ENCODE measurements at places on chromosomes 12 and 14. TPM values are rescaled to one million over a fixed set of nuclear protein-coding genes. Genes with fewer than 3 reads are reported as not detected.

SMCO2 gene
- not detected for polyA plus RNA-seq

CCDC197 gene
- not detected for polyA plus RNA-seq

FERMT2 gene
- polyA plus RNA-seq = 101 TPM

PROX2 gene
- 2.3 TPM for polyA plus RNA-seq

DNA sequence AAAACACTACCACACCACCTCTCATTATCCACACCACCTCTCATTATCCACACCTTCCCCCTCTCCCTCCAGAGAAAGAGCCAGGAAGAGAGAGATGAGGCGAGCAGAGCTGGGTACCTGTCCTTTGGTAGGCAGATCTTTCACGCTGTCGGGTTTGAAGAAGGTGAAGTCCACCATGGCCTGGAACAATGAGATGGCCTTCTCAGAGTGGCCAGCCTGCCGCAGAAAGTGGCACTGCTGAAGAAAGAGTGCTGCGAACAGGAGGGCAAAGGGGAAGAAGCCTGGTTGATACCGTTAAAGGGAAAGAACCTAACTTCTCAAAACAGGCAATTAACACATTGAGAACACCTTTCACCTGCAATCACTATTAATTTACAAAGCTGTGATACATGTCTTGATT, 30.6 kb downstream of the NRDE2 start:
- DNase-seq = no peak

GRCh38 chr12:76698966-76699365, 64.9 kb upstream of the ZDHHC17 start:
- DNase-seq = no peak

DNA sequence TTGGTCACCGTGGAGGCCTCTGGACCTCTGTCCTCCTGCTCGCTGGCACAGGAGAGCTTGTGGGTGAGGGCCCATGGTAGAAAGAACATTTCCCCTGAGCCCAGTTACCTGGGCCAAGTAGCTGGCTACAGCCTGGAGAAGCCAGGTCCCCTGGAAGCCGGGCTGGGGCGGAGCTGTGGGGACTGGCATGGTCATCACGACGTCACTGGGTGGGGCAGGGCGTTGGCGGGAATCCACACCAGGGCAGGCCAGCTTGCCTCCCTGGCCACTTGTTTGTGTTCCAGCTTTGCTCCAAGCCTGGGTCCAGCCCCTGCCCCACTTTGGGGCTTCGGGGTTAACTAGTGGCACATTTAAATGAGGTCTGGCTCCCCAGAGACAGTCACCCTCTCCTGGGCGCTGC, 35.0 kb upstream of the SLC24A4 start:
- no peak for DNase-seq

DNA sequence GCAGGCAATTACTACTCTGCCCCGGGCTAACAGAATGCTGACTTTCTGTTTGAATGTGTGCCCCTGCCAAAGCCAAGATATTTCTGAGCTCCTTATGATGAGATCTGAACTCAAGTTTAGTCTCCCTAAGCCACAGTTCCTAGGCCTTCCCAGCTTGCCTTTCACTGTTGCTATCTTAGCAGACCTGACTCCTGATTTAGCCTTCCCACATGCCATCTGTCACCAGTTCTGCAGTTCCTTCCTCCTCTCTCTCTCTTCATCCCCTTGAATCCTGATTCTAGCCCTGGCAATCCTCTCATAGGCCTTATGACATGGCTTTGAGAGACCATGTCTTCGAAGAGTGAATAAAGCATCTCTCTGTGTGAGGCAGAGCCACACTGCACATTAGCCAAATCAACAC, 12.5 kb upstream of the SAMD4A start:
- no peak for DNase-seq

DNA sequence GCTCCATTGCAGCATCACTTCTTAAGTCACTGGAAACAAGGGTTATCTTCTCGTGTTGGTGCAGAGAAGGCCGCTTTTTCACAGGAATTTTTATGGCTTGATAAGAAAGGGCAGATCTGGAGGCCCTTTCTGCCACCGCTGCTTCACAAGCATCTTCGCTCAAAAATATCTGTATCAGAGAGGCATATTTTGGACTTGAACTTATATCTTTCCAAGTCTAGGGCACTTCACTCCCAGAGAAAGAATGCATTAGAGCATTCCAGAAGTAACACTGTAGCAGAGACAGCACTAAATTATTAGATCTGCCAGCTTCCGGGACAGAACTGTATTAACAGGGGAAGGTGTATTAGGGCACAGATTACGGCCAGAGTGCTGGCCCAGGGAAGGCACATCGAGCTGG, 151.7 kb upstream of the AMIGO2 start:
- no peak for DNase-seq

GRCh38 chr14:103528587-103529382, at the start of gene TRMT61A:
TSS of gene TRMT61A (plus strand) at chr14:103529196. CDS start at chr14:103529979, 783 bp downstream.
- peak; percentile 90 for DNase-seq

DNA sequence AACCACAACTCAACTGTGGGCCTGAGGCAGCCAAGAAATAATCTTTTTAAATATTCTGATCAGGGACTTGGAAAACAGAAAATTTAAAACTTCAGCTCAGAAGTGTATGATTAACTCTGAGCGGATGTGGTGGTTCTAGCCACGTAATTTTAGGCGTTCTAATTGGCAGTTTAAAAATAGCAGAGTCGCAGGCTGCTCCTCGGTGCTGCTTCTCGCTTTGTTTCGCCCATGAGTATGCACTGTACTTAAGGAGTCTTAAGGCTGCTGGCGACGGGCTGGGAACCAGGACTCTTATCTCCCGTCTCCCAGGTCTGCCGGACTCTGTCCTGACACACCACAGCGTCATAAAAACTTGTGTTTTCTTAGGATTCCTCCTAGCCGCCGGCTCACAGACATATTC, 113.4 kb upstream of the PELI2 start:
- peak; percentile 61 for DNase-seq

DNA sequence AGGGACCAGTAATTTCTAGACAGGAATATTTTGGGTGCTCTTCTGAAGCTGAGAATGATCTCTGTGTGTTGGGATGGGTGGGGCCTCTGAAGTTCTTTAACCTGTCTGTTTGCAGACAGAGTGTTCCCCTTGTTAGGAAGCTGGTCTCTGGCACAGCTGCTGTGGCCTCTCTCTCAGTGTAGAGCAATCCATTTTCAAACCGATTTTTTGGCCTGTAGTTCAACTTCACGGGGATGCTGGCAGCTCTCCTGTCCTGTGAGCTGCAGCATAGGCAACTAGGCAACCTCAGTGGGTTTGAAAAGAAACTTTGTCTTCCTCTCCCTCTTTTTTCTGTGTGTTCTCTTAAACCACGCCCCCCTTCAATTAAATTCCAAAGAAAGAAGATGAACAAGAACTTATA, 69.1 kb downstream of the SMOC1 start:
- no peak for DNase-seq

DNA sequence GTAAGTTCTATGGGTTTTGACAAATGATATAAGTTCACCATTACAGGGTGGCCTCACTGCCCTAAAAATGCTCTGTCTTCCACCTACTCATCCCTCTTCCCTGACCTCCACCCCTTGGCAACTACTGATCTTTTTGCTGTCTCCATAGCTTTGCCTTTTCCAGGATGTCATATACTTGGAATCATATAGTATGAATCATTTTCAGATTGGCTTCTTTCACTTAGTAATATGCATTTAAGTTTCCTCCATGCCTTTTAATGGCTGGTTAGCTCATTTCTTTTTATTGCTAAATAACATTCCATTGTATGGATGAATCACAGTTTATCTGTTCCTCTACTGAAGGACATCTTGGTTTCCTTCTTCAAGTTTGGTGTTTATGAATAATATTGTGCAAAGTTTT, 14.0 kb upstream of the PEX5 start:
- no peak for DNase-seq

GRCh38 chr14:71733210-71733883, 198.9 kb upstream of the RGS6 start:
- no peak for DNase-seq

- DNase-seq = peak; percentile 85
These were observed 45.4 kb downstream of the TMTC1 start for GRCh38 chr12:29738365-29738764.

- no peak for DNase-seq
These were observed 27.8 kb upstream of the NEDD1 start for GRCh38 chr12:96879301-96879700.

GRCh38 chr12:76020281-76020680, 11.3 kb downstream of the PHLDA1 start:
- no peak for DNase-seq

GRCh38 chr12:76927170-76927784, 48.5 kb upstream of the CSRP2 start:
- no peak for DNase-seq

- peak; percentile 78 for DNase-seq
These were observed 1.8 kb upstream of the BHLHE41 start for GRCh38 chr12:26126340-26127284.

DNA sequence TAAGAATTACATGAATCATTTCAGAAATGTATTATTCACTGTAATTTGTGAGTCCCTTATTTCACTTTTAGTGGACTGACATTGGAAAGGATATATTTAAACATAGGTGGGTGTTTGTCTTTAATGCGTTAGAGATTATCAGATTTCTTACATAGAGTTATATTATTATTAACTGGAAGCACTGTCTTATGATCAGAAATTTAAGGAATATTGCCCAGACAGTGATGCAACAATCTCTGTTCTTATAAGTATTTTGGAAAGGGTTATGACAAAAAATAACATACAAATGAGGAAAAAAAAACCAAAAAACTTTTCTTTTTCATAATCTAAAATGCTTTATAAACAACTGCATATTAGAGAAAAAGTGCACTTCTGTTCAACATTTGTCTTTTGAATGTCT, 836.6 kb downstream of the SLC6A15 start:
- peak; percentile 22 for DNase-seq

DNA sequence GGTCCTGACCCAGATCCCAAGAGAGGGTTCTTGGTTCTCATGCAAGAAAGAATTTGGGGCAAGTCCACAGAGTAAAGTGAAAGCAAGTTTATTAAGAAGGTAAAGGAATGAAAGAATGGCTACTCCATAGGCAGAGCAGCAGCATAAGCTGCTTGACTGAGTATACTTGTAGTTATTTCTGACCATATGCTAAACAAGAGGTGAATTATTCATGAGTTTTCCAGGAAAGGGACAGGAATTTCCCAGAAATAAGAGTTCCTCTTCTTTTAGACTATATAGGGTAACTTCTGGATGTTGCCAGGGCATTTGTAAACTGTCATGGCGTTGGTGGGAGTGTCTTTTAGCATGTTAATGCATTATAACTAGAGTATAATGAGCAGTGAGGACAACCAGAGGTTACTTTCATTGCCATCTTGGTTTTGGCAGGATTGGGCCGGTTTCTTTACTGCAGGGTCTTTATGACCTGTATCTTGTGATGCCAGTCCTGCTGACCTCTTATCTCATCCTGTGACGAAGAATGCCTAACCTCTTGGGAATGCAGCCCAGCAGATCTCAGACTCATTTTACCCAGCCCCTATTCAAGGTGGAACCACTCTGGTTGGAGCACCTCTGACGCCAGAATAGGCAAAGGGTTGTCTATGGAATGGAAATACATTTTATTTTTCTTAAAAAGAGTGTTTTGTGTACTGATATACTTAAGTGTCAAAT, 113.8 kb downstream of the OTOGL start:
- no peak for DNase-seq

DNA sequence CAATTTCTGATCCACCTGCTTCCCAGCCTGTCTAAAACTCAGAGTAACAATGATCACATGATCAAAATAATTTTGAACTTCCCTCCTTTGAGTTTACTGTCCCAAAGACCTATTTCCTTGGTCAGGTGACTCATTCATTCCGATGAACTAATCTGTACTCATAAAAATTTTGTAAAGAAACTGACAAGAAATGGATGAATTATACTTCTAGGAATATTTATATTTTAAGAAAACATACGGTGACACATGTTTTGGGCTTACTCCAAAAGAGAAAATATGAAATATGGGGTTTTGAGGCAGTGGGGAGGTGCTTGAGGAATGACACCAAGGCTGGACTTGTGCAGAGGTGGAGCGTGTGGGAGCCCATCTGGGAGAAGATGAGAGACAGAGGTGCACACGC, 42.0 kb downstream of the GUCY2C start:
- no peak for DNase-seq

- no peak for DNase-seq
These were observed 105.1 kb downstream of the AEBP2 start for GRCh38 chr12:19544353-19544752.
